Activated CD4-positive, alpha-beta memory T cell treated with anti-CD3 and anti-CD28 coated beads for 36 hours (primary cell): ENCODE measurements at places on chromosomes 3 and 15. TPM values are rescaled to one million over a fixed set of nuclear protein-coding genes. Genes with fewer than 3 reads are reported as not detected.

DNA sequence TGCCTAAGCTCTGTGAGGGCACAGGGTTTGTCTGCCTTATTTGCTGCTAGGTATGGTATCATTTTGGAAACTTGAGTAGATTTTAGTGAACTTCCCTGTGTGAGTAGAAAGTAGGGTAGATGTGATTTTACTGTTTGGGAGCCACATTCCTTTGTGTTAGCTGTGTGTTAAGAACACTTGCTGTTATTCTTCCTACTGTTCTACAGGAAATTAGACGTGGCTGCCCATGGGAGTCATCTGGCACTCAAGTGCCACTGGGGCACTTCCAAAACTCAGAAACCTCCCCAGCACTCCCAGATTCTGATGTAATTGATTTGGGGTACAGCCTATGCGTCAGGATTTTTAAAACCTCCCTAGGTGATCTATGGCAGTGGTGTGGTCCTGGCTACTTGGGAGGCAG is 369.9 kb upstream of the C2CD4B start:
- DNase-seq, result no peak

GRCh38 chr15:46815765-46816164 is 901.5 kb upstream of the SEMA6D start:
- DNase-seq, result no peak

CCDC54 gene
- total RNA-seq, result not detected

HIGD2B gene
- 0.31 TPM for total RNA-seq

ATP13A5 gene
- not detected for total RNA-seq

CERS3 gene
- total RNA-seq, result 0.31 TPM
